ENCODE measurements at places on chromosomes 6 and 20.
A peak's percentile ranks its signal among the peaks of the same experiment; 100 is the strongest.

- DNase-seq, result no peak
Measured at GRCh38 chr6:133957227-133957626, 4.2 kb downstream of the TBPL1 start.

GRCh38 chr20:38953630-38954340, 8.4 kb upstream of the DHX35 start:
- DNase-seq, result no peak

DNA sequence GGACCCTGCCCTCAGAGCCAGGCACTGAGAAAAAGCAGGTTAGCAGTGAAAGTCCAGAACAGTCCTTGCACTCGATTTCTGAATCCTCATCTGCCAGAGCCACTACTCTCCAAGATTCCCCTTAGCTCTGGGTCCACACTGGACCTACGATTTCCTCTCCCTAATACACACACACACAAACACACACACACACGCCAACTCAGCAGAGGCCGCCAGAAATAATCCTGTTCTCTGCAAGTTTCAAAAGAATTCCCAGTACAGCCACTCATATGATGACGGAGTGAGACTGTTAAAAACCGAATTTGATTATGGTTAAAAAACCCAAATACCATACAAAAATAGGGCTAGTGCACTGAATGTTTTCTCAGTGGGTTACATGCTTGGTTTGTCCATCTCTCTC, 90.8 kb downstream of the GMPR start:
- no peak for DNase-seq

DNA sequence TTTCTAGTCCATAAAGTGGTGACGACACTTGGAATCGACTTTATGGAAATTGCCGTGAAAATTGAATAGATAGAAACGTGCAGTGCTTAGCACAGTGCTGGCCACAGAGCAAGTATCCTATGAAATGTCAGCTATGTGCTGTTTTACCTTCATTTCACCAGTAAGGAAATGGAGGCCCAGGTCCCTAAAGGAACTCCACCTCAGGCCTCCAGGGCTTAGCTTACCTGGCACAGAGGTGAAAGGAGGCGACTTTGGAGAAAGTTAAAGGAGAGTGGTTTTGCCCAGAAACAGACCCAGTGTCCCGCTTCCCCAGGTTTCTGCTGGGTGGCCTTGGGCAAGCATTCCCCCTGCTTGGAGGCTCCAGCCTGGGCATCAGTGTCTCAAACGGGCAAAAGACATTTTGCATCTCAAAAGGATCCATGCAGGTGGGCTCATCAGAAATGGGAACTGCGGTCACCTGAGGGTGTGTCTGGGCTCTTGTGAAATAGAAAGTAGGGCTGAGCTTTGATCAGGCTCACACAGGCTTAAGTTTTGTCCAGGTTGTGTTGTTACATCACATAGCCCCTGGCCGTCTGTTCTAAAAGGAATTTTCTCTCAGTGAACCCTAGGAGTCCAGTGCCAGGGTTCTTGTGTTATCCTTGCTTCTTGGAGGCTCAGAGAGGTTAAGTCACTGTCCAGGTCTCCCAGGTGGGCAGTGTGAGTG, 6.8 kb upstream of the TULP1 start:
- DNase-seq, result no peak

DNA sequence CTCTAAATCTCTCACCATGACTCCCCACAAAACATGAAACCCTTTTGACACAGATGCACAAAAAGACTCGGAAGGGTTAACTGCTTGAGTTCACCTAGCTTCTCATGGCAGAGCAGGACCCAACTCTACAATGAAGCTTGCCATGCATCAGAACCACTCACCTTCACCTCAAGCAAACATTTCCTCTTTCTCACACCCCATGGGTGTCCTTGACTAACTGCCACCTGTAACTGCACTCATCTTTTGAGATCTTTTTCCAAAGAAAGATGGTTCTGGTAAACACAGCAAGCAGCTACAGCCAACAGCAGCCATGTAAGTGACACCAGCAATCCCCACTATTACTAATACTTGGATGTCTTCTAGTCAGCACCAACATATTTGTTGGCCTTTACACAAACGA, 76.5 kb downstream of the EFHC1 start:
- DNase-seq, result no peak

DNA sequence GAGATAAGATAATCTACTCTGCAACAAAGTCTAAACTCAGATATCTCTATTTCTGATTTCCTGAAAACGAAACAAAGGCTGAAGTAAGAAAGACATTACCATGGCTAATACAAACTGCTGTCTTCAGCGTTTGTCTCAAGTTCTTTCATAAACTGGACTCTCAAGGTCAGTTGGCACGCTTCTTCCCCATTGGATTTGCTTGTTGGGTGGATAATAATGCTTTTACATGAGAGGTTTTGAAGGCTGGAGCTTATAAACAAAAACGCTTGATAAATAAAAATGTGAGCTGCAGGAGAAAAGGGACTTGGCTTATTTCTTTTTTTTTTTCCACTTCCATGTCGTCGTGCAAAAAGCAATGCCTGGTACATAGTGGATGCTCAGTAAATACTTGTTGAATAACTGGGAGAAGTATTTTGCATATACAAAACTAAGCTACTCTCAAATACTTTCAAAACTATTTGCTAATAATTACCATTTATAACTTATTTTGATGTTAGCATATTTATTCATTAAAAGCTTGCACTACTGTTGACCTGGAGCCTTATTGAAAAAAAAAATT, 65.7 kb upstream of the EEF1A1 start:
- no peak for DNase-seq

GRCh38 chr6:139271056-139271455, 20.7 kb downstream of the TXLNB start:
- DNase-seq, result no peak

DNA sequence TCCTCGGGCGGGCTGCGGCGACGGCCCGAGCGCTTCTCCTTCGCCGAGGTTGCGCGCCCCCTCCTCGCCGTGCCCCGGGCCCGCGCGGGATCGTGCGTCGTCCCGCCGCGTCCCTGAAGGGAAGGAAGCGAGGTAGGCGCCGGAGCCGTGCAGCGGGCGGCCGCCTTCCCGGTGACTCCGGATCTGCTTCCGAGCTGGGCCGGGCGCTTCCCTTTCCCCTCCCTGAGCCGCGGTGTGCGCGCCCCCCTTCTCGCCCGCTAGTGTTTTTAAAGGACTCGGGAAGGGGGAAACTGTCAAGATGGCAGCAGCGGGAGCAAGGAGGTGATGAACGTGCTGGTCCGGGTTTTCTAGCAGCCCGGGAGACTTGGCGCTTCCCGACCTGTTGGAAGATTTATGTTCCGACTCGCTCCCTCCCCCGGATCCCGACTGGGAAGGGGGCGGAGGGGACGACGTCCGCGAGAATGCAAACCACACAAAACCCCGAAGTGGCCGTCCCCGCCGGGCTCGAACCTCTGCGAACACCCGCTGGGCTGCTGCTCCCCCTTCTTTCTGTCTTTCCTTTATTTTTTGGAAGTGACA, 744 bp upstream of the FOXO3 start:
- no peak for DNase-seq

DNA sequence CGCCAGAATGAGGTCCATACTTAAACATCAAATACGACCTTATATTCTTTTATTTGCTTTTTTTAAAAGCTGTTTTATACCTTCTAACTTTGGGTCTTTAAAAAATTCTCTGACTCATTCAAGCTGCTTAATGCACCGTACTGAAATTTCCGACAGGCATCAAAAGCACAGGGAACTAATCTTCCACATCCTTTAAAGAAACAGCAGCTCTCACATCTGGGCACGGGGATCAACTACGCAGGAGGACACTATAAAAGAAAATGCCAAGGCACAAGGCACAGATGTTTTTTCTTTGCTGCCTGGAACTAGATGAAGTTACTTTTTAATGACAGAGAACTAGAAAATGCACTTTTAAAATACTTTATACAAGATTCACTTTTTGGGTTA, 112.4 kb upstream of the ARG1 start:
- DNase-seq, result no peak

DNA sequence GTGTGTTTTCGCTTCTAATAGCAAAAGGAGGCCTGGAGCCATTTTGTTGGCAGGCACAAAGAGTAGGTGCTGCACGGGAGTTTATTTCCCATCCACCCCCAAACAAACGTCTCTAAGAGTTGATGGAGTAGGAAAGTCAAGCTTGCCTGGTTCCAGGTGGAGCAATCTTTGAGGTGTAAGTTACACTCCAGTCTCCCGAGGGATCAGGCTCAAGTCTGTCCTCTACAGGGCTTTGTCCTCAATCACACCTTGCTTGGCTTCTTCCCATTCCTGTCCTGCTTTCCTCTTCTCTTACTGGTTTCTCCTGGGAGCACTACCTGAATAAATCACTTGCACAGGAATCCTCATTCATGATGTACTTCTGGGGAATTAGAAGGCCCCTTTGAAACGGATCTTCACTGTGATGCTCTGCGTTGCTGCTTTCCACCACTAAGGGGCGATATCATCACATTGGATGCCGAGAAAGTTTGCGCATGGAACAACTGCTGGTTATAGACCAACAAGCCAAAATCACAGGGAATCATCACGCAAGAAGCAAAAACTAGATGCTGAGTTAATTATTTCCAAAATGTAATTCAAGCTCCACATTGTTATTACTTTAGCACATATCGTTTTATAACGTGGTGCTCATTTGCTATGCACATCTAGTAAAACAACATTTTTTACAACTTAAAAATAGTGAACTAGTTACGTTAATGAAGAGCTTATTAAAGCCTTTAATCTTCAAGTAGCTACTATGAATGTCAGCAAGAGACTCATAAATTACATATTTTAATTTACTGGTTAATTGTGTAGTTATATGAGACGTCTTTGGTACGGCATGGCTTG, 156.8 kb downstream of the DNAH8 start:
- DNase-seq, result peak; percentile 24

DNA sequence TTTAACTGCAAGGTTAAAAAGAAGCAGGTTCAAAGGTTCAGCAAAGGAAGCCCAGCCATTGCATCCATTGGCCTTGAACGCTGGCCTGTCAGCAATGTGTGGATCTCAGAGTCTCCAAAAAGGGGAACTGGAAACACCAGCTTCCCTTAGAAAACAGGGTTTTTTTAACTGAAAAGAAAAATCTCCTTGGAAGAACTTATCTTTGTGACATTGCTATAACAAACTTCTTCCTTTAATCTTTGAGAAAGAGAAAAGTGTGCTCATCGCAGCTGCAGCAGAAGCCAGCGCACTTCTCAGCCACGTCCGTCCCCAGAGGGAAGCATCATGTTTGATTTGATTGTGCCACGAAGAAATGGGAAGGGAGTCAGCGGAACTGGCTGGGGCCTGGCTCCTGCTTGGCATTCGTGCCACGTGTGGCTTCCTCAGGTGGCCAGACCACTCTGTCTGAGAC, 215.0 kb downstream of the SYNDIG1 start:
- DNase-seq, result no peak

- DNase-seq, result no peak
Measured at GRCh38 chr6:11848852-11849731, 70.5 kb upstream of the ADTRP start.

- DNase-seq, result no peak
Measured at GRCh38 chr20:58987790-58988564, 6.9 kb downstream of the NELFCD start.

DNA sequence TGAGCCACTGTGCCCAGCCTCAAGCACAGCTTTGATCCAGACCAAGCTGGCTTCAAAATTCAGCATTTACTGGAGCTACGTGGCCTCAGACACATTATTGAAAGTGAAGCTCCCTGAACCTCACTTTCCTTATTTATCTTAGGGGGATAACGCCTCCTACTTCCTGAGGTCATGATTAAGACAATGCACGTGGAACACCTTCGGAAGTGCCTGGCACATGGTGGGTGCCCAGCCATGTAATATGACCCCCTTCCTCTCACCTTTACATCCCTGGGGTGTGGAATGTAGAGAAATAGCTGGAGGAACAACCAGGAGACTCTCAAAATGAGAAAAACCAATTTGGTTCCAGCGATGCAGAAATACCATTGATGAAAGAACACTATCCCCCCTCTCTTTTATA, 1.6 kb upstream of the CLPS start:
- DNase-seq, result no peak

GRCh38 chr20:34974246-34974645, 18.6 kb downstream of the MYH7B start:
- no peak for DNase-seq

GRCh38 chr6:150865043-150865405, 478 bp upstream of the MTHFD1L start:
- no peak for DNase-seq

DNA sequence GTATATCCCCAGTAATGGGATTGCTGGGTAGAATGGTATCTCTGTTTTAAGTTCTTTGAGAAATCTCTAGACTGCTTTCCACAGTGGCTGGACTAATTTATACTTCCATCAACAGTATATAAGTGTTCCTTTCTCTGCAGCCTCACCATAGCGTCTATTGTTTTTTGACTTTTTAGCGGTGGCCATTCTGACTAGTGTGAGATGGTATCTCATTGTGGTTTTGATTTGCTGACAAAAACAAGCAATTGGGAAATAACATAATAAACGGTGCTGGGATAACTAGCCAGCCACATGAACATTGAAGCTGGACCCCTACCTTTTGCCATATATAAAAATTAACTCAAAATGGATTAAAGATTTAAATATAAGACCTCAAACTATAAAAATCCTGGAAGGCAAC, 14.2 kb downstream of the OR2A4 start:
- no peak for DNase-seq

DNA sequence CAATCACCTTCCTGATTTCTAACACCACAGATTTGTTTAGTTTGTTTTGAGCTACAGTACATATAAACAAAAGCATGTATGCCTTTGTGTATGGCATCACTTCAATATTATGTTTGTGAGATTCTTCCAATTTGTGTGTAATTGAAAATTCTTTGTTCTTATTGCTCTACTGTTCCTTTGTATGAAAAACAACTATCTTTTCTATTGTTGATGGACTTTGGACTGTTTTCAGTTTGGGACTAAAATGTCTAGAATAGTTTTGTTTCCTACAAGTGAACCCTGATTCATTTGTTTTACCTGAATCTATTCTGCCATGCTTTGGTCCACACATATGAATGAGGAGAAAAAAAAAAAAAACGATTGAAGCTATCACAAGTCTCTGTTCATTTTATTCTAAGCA, 21.2 kb upstream of the ZNF184 start:
- DNase-seq, result no peak

DNA sequence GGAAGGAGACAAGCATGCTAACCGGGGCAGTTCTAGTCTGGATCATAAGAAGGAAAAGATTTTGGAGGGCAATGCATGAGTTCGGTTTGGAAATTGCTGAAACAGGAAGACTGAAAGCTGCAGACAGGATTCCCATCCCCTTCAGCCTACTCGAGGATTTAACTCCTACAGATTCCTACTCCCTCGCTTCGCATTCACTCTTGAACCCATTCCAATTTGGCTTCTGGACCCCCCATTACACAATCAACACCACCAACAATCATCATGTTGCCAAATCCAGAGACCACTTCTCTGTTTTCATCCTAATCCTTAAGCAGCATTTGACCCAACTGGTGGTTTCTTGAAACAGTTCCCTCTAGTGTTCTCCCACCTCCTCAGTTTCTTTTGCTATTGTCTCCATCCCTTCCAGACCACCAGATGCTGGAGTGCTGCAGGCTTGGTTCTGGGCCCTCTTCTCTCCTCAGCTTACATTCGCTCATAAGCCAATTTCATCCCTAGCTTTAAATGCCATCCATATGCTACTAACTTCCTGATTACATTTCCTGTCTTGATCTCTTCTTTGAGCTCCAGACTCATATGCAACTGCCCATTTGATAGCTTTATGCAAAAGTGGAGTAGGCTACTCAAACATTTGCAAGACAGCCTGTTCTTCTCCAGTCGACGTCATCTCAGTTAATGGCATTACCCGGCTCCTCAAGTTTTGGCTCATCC, 66.5 kb downstream of the DTNBP1 start:
- DNase-seq, result no peak
